ENCODE measurements at places on chromosomes 2 and 18.
A peak's percentile ranks its signal among the peaks of the same experiment; 100 is the strongest.

GRCh38 chr2:18096836-18097405 lies 218.5 kb downstream of the KCNS3 start:
- no peak for DNase-seq

GRCh38 chr2:234447189-234447588 lies 49.7 kb downstream of the ARL4C start:
- no peak for DNase-seq

DNA sequence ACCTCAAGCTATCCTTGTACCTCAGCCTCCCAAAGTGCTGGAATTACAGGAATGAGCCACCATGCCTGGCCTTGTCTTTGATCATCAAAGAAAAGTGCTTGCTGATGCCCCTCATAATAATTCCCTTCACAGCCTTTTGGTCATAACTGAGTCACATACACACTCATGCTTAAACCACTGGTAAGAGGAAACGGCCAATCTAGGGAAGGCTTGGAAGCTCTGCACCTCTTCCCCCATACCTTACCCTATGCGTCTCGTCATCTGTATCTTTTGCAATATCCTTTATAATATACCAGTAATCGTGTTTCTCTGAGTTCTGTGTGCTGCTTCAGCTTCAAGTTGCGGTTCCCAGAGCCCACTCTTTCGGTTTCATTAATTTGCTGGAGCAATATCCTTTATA lies 4.8 kb upstream of the RNF138 start:
- DNase-seq: peak; percentile 96

- DNase-seq: no peak
Measured at GRCh38 chr2:167411367-167411766, 523.1 kb downstream of the XIRP2 start.

- DNase-seq: peak; percentile 66
Measured at GRCh38 chr2:158928965-158929364, 39.5 kb upstream of the TANC1 start.

- peak; percentile 5 for DNase-seq
Measured at GRCh38 chr18:38751211-38751610, 1185.6 kb upstream of the CELF4 start.

DNA sequence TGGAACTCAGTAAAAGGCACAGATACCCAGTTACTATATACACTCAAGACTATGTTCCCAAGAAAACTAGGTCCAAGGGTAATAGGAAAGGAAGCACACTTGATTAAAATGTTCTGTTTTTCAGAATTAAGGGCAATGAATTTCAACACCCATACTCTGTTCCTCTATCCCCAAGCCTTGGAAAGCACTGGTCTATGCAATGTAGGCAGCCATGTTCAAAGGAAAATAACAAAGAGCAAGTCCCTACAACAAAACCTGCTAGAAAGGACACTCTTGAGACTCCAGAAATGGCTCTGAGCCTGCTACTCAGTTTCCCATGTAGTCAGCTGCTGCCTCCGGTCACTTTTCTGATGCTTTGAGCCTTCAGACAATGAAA lies 6.8 kb downstream of the CYB5A start:
- no peak for DNase-seq

DNA sequence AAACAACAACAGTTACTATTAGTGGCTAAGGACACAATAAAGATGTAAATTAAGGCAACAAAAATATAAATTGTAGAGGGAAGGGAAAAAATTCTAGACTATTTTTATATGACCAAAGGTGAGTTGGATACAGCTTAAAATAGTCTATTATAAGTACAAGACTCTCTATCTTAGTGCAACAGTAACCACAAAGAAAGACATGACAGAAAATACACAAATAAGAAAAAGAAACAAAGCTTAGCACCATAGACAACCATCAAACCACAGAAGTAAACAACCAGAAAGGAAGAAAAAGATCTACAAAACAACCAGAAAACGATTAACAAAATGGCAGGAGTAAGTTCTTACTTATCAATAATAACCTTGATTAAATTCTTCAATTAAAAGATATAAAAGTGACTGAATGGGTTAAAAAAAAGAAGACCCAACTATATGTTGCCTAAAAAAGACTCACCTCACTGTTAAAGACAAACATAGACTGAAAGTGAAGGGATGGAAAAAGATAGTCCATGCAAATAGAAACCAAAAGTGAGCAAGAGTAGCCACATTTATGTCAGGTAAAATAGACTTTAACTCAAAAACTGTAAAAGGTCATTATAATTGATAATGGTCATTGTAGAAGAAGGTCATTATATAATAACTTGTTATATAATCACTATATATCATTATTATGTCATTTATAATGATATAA lies 62.5 kb downstream of the USP40 start:
- DNase-seq: no peak

DNA sequence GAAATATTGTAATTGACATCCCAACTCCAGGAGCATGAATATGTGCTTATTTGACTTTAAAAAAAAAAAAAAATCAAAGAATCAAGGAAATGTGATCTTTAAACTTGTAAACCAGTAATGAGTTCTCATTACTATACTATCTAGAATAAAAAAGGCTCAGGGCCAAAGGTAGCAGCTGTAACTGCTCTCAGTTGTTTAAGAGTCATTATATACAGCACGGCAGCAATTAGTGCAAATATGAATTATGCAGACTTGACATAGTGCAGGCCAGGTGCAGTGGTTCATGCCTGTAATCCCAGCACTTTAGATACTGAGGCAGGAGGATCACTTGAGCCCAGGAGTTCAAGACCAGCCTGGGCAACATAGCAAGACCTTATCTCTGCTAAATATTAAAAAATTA lies 125.7 kb upstream of the TTC39C start:
- no peak for DNase-seq

- no peak for DNase-seq
Measured at GRCh38 chr2:59770651-59771050, 782.8 kb downstream of the BCL11A start.

DNA sequence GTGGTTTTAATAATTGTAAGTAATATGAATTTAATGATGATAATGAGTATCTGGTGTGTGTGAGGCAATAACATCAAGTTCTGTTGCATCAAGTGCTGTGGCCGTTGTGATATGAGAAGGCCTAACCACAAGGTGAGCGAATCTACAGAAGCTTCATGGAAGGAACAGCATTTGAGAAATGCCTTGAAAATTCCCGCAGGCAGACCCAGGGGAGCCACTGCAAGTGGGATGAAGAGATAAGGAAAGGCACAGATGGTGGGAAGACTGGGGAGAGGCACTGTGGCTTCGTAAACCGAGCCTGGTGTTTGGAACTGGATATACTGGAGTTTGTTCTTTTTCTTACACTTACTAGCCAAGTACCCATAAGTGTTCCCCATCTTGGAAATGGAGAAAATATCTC lies 357.5 kb downstream of the PTPRM start:
- DNase-seq: no peak

DNA sequence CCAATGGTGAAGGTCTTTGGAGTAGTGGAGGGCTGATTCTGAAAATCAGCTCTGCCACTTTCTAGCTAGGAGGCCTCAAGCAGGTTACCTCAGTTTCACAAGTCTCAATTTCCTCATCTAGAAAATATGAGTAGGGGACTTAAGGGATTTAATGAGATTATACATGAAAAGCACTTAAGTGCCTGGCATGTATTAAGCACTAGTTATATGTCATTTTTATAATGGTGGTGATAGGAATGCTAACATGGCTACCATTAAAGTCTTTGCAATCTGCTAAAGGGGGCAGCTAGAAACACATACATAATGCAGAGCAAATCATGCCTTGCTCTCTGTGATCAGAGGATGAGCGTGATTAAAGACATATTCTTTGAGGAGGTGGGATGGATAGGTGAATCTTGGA lies 640.9 kb upstream of the ZEB2 start:
- no peak for DNase-seq

DNA sequence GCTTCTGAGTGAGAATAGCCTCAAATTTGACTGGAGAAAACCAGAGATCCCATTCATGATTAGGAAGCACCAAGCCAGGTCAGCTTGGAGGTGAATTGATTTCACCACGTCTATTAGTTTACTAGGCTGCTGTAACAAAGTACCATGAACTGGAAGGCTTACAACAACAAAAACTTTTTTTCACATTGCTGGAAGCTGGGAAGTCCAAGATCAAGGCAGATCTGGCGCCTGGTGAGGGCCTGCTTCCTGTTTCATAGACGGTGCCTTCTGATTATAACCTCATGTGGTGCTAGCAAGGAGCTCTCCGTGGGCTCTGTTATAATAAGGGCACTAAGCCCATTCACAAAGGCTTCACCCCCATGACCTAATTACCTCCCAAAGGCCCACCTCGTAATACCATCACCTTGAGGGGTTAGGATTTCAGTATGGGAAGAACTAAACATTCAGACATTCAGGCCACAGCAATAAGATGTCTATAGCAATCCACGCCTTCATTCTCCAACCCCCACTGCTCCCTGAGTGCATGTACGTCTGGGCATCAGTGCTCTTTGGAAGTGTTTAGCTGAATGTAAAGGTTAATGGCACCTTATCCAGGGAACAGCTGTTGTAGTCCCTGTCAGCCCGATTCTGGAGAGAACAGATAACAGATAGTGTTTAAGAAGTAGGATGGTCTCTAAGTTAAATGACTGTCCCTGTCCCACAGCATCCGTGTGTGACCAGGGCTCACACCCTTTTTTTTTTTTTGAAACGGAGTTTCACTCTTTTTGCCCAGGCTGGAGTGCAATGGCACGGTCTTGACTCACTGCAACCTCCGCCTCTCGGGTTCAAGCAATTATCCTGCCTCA lies 89.2 kb downstream of the SOCS6 start:
- no peak for DNase-seq

- DNase-seq: no peak
Measured at GRCh38 chr2:188345020-188345419, 53.3 kb downstream of the GULP1 start.

DNA sequence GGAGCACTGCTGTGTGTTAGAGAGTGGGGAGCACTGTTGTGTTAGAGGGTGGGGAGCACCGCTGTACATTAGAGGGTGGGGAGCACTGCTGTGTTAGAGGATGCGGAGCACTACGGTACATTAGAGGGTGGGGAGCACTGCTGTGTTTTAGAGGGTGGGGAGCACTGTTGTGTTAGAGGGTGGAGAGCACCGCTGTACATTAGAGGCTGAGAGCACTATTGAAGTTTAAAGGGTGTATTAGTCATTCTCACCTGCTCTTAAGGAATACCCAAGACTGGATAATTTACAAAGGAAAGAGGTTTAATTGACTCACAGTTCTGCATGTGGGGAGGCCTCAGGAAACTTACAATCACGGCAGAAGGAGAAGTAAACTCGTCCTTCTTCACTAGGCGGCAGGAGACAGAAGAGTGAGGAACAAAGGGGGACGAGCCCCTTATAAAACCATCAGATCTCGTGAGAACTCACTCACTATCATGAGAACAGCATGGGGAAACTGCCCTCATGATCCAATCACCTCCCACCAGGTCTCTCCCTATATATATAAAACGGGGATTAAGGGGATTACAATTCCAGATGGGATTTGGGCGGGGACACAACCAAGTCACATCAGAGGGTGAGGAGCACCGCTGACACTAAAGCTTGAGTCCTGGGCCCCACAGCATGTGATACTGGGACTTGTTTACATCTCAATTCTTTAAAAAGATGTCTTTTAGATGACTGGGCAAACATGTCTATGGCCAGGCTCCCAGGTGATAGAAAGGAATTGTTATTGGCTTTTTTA lies 19.5 kb upstream of the AGXT start:
- no peak for DNase-seq

- no peak for DNase-seq
Measured at GRCh38 chr2:23616630-23617029, 231.7 kb downstream of the KLHL29 start.

DNA sequence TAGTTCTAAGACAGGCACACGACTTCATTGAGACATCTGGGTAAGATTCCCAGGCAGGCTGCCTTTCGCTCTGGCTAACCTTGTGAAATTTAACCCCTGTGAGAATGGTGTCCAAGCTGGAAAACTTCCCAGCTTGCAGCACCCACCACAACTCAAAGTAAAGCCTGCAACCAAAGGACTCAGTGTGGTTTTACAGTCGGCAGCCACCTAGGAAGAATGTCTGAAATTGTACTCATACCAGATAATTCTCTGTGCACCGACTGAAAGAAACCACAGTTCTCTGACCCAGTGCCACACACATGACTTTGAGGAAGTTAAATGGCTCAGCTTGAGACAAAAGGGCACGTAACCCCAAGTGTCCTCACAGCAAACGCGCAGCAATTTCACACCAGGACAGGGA lies 125.7 kb downstream of the RBMS1 start:
- no peak for DNase-seq

- no peak for DNase-seq
Measured at GRCh38 chr2:151138507-151138906, 123.2 kb downstream of the RBM43 start.

DNA sequence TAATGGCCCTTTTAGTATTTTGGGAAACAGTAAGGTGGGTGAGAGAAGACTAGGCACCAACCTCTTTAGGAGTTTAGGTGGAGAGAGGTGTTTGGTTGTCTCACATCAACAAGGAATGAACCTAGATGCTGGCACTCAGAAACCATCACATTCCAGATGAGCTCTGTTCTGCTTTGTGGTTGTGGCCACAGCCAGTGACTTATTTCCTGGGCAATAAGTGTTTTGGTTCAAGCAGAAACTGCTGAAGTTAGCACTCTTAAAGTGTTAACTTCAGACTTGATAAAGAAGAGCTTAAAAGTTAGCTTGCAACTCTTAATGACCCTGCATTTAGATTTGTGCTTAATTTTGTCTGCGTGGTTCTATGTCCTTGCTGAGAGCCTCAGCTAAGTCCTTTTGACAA lies 929.2 kb downstream of the SLC4A3 start:
- DNase-seq: peak; percentile 62

DNA sequence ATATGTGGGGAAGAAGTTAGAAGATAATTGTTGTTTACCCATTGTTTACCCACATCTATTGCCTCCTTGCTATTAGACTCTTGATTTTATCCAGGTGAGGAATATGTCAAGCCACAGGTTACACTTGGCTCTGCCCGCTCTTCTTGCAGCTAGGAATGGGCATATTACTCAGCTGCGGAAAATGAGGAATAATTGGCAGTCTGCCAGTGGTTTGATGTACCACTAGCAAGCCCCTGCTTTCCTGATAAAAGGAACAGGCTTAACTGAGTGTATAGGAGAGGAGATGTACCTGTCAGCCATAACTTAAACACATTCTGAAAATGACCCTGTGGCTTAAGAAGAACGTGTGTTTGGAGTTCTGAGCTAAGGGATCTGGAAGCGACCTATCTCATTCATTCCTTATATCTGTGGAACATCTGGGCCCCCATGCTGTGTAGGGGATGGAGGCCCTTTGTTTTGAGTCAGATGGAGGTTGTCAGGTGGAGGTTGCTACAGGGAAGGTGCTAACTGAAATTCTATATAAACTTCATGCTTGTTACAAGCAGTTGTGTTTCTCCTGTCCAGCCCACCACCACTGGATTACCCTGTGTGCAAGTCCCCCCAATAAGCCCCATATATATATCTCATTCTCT lies 4.6 kb upstream of the FMNL2 start:
- peak; percentile 27 for DNase-seq

- no peak for DNase-seq
Measured at GRCh38 chr2:129437725-129438124, 541.7 kb upstream of the RAB6C start.

GRCh38 chr2:121638333-121638732 lies 10.9 kb downstream of the CLASP1 start:
- DNase-seq: peak; percentile 45

GRCh38 chr2:68416081-68416675 lies 50.9 kb downstream of the FBXO48 start:
- DNase-seq: peak; percentile 15
